Stimulated activated CD8-positive, alpha-beta memory T cell treated with anti-CD3 and anti-CD28 coated beads, Interleukin-7, amount 100 ng/mL, for 4 hours (primary cell): ENCODE measurements at places on chromosomes 3 and 15.

GRCh38 chr3:120554812-120555606 lies 41.1 kb upstream of the NDUFB4 start:
- no peak for DNase-seq

DNA sequence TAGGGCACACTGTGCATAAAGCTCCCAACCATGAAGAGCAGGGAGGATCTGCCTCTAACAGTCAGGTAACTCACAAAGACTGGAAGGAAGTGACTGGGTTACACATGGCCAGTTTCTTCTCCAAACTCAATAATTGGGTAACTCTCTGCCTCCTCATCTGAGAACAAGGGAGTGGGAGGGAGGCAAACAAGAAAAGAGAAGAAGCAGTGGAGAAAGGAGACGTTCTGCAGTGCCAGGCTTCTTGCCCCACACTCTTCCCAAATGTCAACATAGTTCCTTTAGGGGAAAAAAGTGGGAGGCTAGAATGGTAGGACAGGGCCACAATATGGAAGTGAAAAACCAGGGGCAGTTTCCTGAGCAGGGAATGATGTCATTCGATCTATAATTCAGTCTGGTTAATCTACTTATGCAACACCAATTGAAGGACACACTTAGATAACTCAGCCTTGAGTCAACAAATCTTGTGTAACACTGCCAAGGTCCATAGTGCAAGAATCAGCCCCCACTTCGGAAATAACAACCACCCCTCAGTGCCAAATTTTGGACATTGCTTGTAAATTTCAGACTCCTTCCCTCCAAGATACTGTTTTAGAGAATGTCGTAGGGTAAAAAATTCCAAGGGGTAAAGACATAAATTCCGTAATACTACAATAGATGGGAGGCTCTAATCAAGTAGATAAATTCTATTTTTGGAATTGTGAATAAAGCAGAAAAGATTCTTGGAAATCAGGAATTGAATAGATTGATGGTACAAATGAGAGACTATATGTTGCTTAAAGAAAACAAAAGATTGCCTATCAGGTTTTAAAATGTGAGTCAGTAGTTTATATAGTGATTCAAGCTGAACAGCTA lies 143.0 kb downstream of the LPP start:
- DNase-seq: no peak

- no peak for DNase-seq
These were observed 1.2 kb downstream of the CSNK1G1 start for GRCh38 chr15:64354688-64355344.

DNA sequence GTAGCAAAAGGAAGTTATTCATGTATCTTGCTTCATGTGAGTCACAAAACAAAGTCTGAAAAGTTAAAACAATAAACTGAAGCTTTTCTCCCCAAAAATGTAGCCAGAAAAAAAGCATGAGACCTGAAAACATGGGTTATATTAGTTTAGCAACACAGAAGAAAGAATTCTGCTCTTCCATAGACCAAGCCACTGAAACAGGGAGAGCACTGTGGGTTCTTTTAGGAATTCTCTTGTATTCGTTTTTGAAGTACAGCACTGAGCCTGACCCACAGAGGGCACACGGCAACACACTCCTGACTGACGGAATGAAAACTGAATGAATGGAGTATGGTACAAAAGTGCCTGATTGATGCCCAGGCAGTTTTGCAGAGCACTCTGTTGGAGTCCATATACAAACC lies 66.6 kb downstream of the TM4SF4 start:
- no peak for DNase-seq

GRCh38 chr15:62510791-62511190 lies 345.7 kb upstream of the C2CD4B start:
- no peak for DNase-seq

GRCh38 chr3:57981483-57982087 lies 26.6 kb upstream of the FLNB start:
- no peak for DNase-seq

DNA sequence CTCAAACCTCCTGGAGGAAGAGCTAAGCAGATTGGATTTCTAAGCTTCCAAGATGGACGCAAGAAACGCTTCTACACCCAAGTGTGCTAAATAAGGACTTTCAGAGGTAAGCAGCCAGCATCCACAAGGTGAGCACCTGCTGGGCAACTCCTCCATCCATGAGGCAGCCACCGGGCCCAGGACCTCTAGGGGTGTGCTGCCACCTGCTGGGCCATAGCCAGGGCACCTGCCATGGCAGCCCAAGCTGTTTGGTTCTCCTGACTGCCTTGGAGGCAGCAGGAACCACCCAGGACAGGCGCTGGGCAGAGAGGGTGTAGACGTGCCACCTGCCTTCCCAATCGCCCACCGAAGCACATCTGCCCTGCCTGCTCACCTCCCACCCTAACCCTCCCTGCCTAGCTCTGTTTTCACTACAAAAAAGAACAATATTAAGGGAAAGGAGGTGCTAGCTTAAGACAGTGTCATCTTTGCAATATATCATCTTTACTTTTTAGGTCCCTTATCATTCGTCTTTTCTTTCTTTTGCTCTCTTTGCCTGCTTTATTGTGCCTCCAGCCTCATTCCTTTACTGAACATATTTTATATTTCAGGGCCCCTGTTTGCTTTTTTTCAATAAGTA lies 12.9 kb downstream of the C15orf62 start:
- peak; percentile 53 for DNase-seq

DNA sequence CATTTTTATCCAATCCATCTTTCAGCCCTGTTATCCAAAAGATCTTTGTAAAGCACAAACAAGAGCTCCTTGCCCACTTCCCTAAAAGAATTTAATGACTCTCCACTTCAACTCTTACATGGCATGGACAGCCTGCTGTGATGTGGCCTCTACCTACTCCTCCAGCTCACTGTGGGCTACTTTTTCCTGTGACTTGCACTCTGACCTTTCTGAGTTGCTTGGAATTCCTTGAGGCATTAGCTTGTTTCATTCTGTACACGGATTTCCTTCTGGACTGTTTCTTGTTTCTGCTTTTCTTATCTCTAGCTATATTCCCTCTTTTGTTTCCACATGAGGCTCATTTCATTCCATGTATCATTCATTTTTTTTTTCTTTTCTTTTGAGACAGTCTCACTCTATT lies 15.2 kb downstream of the QTRT2 start:
- DNase-seq: no peak

DNA sequence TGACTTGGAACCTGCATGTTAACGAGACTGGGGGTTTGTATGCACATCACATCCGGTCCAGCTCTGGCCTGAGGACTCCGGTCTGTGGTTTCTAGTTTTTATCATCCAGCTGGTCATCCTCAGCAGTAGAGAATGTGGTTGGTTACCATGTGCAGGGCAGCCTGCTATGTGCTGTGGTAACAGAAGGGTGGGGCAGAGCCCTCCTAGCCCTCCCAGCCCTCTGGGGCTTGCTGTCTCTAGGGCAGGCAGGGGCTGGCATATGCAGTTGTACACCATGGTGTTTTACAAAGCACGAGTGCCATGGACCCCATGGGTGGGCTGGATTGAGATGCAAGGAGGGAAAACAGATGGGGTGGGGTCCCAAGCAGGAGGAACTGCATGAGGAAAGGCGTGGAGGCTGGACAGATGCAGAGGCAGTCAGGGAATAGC lies 70.2 kb downstream of the APBA2 start:
- DNase-seq: no peak

GRCh38 chr3:50179710-50180109 lies 11.7 kb upstream of the GNAT1 start:
- DNase-seq: no peak

- DNase-seq: no peak
These were observed 33.1 kb downstream of the FLNB start for GRCh38 chr3:58041182-58041825.

DNA sequence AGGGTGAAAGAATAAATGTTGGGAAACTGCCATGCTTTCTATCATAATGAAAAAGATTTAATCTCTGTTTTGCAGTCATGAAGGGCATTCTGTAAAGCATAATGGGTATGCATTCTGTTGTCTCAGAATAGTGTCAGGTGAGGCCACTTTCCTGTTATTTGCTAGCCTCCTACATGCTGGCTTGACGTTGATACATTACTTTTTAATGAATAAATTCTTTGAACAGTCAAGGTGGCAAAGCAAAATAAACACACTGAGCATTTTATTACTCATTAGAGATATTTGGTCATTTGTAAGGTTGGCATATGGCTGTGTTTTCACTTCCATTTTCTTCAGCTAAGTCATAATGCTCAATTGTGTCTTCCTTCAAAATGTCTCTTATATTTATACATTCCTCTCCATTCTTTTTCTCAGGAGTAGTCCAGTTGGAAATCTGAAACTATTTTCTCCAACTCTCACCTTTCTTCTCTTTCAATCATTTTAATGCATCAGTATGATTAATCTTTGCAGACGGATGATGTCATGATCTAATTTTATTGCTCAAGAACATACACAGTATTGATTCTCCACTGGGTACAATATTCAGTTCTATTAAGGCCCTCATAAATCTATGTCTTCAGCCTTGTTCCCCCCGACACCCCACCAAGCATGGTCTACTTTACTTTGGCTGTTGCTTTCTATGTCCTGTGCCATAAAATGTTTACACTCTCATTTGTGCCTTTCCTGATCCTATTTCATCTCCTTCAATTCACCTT lies 290.7 kb downstream of the GBE1 start:
- DNase-seq: no peak

GRCh38 chr3:155676252-155676981 lies 68.5 kb downstream of the PLCH1 start:
- no peak for DNase-seq

DNA sequence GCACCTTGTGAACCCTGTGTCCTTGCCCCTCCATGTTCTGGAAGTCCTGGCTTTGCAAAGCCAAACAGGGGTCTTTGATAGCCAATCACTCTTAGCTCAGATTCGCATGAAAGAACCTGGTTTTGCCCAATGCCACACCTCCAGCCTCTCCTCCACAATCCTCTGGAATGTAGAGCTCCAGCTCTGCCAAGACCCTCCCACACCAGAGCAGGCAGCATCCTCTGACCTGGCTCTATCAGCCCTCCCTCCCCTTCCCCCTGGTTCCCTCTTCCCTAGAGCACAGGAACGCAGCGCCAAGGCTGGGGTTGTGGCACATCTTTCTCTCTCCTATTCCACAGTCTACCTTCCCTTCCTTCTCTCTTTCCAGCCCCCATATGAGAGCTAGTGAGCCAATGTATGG lies 133.3 kb downstream of the RPLP1 start:
- no peak for DNase-seq

DNA sequence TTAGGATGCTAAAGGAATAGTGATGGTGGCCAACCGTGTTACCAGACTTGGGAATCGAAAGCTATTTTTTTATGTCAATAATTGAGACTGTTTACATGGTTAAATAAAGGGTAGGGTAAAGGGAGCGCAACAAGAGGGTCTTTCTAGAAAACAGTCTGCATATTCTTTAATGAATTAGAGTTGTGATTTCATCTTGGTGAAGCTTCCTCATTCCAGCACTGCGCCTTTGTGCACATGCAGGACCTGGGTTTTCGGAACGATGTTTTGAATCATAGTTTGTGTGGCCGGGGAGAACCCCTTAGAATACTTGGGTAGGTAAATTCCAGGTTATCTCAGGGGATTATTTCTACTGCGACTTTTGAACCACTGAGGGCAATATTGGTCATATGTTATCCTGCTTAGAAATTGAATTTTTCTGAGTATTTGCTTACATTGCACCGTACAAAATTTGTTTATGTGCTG lies 1.3 kb downstream of the PIK3CA start:
- DNase-seq: peak; percentile 11

- DNase-seq: no peak
These were observed 235.3 kb upstream of the ROPN1 start for GRCh38 chr3:124227150-124227630.

- no peak for DNase-seq
These were observed 412 bp upstream of the CTXN2 start for GRCh38 chr15:48190932-48191573.

DNA sequence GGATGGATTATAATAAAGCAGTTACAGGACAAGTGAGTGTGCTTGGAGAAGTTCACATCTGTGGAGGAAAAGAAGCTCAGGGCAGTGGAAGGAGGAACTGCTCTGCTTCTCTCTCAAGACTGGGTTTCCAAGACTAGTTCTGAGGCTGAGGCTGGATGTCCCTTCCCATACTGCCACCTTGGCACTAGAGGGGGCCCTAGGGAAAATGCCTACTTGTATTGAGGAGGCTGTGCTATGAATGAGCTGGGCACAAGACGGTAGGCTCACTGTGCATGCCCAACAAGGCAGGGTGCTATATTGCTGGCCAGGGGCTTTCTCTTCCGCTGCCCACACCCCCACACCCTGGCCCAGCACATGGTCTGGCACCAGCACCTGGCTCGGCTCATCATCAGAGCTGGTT lies 65.2 kb downstream of the SLCO2A1 start:
- no peak for DNase-seq

GRCh38 chr3:160448845-160449635 lies 546 bp downstream of the TRIM59 start:
- no peak for DNase-seq

DNA sequence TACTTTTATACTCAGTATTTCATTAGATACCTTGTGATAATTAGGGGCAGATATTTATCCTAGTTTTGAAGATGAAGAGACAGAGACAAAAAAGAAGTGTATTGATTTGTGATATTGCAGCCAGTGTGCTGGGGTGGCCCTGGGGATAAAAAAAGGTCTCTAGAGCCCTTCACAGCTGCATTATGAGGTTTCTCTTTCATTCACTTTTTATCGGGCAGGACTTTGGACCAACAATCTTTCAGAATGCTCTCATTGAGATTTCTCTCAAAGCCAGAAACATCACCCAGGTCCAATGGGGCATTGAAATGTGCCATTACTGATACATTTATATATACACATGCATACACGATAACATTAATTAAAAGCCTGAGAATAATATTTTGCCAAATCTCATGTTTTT lies 20.5 kb upstream of the SELENOT start:
- DNase-seq: no peak

DNA sequence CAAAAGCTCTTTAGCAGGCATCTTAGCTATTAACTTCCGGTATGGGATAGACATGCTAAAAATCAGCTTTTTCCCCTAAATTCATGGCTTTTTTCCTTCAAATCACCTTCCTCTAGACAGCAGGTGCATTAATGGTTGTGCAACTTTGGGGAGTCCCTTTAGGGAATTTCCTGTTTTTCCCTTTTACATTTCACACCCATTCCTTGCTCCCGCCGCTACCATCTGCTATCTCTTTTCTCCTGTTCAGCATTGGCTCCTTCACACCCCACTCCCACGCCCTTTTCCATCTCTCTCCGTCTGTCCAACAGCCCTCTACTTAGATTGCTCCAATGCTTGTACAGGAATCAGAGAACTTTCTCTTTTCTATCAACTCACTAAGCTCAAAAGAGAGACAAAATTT lies 43.4 kb downstream of the FEZF2 start:
- no peak for DNase-seq

GRCh38 chr3:159766563-159767185 lies 222.0 kb upstream of the IL12A start:
- no peak for DNase-seq

DNA sequence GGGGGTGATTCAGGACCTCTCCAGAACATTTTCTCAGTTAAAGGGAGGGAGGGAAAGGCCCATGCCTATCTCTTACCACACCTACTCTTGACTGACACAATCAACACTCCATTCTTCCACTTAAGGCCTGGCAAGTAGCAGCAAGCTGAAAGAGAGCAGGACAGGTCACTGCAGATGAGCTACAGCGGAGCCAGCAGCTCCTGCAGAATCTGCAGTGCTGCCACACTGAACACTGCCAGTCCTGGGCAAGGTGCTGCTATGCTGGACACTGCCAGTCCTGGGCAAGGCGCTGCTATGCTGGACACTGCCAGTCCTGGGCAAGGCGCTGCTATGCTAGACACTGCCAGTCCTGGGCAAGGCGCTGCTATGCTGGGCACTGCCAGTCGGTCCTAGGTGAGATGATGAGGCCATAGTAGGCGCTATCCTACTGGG lies 143.7 kb downstream of the MYLK start:
- no peak for DNase-seq

- no peak for DNase-seq
These were observed 16.6 kb downstream of the GP9 start for GRCh38 chr3:129077222-129077621.
